ENCODE measurements at places on chromosomes 1 and 21.

DNA sequence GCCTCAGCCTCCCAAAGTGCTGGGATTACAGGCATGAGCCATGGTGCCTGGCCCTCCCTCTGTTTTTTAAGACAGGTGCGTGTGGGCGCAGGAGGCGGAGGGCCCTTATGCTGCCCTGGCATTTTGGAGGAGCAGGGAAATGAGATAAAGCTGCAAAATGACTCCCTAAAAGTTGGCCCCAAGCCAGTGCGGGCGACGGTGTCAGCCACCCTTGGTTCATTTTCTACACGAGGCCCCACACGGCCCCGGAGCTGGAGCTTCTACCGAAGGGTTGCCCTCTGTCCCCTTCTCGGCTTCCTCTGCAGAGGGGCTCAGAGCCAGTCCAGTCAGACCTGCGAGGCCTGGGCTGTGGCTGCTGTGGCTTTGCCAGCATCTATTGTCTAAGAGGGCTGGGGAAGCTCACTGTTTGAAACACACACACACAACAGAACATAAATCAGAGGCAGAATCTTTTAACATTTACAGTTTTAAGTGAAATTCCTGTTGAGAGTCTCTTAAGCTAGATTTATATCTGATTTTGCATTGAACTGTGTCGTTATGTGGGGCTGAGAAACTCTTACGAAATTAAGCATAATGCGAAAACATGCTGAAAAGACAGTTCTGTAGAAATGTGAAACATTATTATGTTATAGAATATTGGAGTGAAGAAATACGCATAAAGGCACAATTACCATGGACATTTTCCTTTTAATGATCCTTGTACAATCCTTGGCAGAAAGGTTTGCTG, 255.9 kb downstream of the CAMTA1 start:
- DNase-seq = no peak

GRCh38 chr1:118825619-118826018, 162.5 kb downstream of the TBX15 start:
- no peak for DNase-seq

DNA sequence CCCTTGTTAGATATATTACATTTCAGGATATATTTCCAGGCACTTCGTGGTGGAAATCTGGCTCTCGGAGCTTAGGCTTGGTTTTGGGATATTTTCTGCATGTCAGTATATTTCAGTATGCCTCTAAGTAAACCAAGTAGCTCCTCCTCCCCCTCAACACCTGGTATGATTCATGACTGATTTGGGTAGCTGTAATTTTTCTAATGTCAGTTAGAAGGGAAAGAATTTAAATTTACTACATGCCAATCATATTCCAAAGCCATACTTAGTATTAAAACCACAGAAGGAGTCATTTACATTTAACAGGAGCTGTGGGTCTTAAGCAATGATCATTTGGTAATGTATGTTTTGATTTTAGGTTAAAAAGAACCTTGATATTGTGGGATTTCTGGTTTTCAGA, 40.6 kb downstream of the ST6GALNAC3 start:
- no peak for DNase-seq

DNA sequence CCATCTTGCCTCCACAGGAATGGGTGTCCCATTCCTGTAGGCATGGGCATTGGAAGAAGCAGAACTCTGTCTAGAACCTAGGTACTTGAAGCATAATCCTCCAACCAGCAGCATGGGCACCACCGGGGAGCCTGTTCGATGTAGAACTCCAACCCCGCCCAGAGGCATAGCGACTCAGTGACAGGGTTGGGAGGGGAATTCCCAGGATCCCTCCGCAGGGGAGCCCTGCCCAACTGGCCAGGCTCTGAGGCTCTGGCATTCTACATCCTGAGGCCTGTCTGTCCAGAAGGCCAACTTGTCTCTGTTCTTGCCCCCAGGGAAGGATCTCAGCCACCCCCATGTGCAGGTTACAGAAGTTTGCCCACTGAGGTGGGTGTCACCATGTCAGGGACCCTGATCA, 38.2 kb downstream of the CACNA1S start:
- DNase-seq = no peak

DNA sequence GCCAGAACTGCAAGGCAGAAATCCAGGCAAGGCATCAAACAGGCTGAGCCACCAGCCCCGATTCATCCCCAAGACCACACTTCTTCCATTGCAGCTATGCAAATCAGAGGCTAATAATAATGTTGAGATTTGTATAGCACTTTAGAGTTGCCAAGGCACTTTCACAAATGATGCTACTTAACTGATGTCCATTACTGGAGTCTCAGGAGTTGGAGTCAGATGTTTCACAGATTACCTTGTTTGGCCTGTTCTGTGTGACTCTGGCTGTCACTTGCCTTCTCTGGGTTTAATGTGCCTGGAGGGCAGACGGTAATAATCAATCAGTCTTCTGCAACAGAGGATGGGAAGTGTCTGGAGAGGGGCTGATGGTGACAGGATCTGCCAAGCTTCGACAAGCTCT, 40.8 kb upstream of the MPZL1 start:
- no peak for DNase-seq
